Hematopoietic multipotent progenitor cell treated with erythropoietin and hydrocortisone succinate and interleukin-3 and kit ligand, for 15 days (in vitro differentiated cells): ENCODE measurements at places on chromosomes 12 and 14.

GRCh38 chr12:115338566-115339294, 654.8 kb upstream of the TBX3 start:
- DNase-seq: no peak

DNA sequence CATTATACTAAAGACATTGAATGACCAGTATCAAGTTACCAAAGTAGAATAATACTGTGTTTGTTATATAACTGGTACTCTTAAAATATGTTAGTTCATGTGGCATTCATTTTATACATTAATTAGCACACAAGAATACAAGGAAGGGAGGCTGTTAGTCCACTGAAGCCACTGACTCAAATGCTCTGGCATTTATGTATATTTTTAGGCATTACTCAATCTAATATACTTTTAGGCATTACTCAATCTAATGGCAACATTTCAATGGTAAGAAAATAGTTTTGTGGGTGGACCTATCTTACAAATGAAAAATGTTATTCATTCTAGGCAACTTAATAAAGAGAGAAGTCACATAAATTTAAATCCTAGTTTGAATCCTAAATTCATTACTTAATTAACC, 874.4 kb upstream of the USP15 start:
- DNase-seq: no peak

DNA sequence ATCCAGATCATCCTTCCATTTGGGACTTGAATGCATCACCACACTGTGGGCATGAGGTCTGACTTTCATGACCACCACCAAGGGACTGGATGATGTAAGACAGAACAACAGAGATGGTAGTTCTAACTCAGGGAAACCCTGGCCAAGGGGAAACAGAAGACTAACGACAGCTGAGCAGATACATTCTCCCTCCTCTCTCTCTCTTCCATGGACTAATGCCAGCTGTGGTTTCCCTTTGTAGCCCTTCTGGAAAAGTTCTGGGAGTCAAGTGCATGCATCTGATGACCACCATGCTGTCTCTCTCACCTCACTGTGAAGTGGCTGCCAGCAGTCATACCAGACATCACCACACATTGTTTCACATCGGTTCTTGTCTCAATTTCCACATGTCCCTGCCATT, 3.4 kb downstream of the TAS2R30 start:
- DNase-seq: no peak

GRCh38 chr12:58034712-58035111, 93.3 kb downstream of the ATP23 start:
- no peak for DNase-seq

DNA sequence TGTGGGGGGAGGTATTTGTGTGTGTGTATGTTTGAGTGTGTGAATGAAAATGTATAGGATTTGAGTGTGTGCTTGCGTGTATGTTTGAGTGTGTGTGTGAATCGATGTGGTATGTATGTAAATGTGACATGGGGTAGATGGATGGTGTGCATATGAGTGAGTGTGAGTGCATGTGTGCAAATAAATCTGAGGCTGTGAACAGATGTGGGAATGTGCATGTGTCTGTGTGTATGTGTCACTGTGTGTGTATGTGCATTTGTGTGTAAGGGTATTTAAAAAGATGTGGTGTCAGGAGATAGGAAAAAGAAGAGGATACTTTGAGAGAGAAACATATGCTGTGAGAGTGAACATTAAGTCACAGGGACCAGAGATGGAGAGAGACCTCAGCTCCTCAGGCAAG, 539.6 kb downstream of the MED13L start:
- DNase-seq: no peak

DNA sequence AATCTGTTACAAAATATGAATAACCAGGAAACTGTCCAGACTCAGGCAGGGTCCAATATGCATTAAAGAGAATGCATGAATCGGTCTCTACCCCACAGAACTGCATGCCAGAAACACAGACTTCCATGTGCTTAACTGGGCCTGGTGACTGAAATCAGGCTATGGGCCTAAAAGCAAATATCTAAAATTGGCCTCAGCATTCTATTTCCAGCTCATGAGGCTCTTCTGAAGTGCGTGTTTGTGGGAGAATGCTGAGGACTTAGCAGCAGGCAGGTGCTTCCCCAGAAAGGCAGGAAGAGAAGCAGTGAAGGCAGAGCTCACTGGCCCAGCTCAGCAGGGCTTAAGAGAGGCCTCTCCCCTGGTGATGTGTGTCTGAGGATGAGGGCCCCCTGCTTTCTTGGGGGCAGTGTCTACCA, 48.5 kb downstream of the ADGRD1 start:
- DNase-seq: no peak

GRCh38 chr12:44873898-44874297, 2.2 kb downstream of the NELL2 start:
- no peak for DNase-seq

DNA sequence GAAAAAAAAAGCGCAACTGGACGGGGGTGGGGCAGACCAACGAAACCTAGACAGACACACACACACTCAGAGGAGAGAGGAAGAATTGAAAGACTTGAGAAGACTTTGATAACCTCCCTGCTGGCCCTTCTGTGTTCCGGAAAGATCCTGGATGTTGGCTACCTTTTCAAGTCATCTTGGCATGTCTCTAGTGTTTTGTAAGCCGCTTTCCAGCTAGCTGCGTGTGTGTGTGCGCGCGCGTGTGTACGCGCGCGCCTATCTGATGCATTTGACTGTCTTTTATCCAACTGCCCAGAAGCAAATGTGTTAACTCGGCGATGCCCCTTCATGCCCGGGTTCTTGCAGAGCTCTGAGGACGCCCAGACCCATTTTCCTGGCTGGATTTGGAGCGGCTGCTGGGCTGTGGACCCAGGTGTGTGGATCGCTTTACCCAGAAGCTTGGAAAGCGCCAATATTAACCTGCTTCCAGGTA, 664 bp downstream of the LRFN5 start:
- DNase-seq: no peak

GRCh38 chr12:28909291-28909690, 239.8 kb upstream of the FAR2 start:
- DNase-seq: no peak

DNA sequence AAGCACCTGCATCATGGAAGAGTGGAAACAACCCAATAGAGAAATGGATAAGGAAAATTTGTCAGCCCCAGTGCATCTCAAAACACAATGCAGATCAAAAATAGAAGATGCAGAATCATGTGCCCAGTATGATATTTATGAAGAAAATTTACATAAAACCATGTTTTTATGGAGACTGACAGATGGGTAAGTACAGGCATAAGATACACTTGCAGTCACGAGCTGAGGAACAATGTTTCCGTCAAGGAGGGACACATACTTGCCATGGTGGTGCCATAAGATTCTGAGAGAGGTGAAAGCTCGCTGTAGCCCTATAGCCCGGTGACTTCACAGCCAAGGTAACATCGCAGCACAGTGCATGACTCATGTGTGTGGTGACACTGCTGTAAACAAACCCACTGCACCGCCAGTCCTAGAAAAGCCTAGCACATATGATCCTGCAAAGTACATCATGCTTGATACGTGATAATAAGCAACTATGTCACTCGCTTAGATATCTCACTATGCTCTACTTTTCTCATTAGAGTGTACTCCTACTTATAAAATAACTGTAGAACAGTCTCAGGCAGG, 112.6 kb downstream of the RIMBP2 start:
- DNase-seq: no peak

DNA sequence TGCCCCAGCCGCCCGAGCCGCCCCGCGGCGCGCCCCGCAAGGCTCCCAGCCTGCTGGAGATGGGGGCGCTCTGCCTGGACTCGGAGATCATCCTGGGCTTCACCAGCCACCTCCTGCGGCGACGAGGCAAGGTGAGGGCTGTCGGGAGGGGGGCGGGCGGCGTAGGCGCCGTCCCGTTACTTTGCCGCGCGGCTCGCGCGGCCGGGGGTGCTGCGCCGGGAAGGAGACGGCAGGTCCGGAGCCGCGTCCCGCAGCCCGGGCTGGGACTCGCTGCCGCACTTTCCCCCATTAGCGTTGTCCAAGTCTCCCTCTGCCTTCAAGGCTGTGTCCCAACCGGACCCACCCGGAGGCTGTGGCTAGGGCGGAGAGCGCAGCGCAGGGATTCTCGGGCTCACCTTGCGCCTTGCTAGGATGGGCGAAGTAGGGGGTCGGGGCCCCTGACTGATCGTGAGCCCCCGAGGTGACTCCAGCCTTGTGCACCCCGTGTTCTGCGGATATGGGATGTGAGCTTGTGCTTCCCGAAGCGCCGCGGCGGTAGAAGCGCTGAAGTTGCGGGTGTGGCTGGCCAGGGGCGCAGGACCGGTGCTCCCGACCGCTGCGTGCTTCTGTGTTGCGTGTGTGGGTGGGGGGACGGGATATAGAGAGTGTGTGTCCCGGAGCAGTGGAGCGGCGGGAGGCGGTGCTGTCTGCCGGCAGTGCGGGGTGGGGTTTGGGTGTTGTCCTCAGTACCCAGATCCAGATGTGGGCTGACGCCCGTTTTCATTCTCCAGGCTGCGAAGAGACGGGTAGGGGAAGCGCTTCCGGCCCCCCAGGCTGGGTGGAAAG, 1.7 kb upstream of the KIF26A start:
- no peak for DNase-seq

DNA sequence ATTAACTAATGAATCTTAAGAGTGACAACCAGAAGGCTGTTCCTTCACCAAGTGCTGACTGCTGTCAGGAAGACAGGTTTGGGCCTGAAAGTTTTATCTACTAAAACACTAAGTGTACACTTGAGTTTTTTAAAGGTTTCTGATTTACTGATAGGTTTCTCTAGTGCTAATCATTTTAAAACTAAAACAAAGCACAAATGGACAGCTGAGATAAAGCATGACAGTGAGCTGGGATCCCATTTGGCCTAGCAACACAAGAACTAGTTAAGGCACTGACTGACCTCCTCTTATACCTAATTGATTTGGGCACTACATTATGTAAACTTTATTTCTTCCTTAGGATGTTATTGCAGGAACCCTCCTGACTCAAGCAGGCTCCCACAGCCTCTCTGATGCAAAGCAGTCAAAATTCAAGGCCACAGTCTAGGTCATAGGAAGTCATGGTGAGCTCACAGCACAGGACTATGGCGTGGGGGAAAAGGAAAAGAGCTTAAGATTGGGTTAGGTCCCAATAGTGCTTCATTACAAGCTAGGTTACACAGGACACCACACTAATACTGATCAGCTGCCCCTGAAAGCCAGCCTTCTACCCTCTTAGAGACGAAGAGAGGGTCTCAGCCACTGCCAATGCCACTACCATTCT, 3.5 kb downstream of the STXBP6 start:
- no peak for DNase-seq

DNA sequence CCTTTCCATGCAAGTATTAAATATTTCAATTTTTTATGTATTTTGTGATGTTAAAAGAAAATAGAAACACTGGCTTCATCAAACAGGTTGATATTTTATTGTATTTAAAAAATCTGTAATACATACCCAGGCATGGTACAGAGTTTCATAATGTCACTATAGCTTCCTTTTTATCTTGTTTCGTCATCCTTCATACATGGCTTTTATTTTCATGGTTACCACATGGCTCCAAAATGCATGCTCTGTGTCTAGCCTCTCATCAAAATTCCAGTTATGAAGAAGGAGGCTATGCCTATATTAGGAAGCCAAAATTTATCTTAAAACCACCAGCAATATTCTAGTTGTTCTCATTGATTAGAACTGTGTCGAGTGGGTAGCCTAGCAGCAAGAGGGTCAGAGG, 464.8 kb downstream of the BTG1 start:
- no peak for DNase-seq

GRCh38 chr14:59240356-59240755, 51.9 kb downstream of the DAAM1 start:
- DNase-seq: no peak

DNA sequence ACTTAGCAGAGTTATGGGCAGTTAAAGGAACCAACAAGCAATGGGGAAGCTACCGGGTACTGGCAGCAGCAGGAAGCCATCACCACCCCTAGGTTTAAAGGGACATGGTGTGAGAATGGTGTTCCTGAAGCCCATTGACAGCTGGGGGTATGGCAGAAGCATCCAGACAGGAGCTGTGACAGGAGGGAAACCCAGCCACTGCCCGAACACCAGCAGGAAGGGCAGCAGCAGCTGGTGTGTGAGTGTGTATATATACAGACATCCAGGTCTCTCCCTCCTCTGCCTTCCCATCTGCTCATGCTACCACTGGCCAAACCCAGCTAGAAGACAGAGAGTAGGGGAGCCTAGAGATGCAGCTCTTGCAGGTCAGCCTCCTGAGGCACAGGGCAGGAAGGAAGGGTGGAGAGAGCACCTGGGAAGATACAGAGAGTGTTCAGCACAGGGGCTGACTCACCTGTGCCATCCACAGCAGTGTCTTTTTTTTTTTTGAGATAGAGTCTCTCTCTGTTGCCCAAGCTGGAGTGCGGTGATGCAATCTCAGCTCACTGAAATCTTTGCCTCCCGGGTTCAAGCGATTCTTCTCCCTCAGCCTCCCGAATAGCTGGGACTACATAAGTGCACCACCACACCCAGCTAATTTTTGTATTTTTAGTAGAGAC, 9.2 kb upstream of the ADCK1 start:
- no peak for DNase-seq

- DNase-seq: no peak
These were observed 235.3 kb downstream of the CCDC91 start for GRCh38 chr12:28425526-28425925.

DNA sequence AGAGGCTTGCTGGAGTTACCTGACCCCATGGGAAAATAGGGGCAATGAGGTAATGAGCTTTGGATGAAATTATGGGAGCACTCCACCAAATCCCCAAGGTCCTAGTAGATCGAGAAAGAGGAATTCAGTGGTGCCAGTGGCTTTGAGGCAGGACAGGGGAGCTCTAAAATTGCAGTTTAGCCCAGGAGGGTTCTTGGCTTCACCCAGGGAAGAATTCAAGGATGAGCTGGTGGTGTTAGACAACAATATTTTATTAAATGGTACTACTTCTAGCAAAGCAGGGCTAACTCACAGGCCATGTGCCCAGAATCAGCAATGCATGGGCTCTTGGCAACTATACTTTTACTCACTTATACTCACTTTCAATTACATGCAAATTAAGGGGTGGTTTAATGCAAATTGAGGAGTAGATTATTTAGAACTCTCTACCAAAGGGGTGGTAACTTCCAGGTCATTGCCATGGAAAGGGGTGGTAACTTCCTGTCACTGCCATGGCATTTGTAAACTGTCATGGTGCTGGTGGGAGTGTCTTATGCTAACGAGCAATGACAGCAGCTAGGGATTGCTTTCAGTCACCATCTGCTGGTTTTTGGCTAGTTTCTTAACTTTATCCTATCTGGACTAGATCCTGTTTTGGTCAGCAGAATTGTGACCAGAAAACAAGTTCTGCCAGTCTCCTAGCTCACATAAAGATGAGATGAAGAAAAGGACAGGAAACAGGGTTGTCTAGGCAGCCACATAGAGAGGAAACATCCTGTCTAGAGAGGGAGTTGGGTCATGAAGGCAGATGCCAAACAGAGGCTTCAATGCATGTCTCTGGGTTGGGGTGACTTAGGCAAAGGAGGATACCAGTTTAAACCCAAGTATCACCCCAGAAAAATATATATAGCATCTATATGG, 64.7 kb downstream of the ZNF641 start:
- no peak for DNase-seq

- no peak for DNase-seq
These were observed 233.2 kb downstream of the DACT1 start for GRCh38 chr14:58870961-58871360.

GRCh38 chr14:103840014-103840413, 7.4 kb downstream of the PPP1R13B start:
- no peak for DNase-seq
